Prostate gland (tissue), 2 donors: ENCODE measurements at places on chromosomes 13 and 19. TPM values are rescaled to one million over a fixed set of nuclear protein-coding genes. Genes with fewer than 3 reads are reported as not detected.

- no peak for DNase-seq
Observed at GRCh38 chr13:73278186-73278585, 219.4 kb downstream of the KLF5 start.

GRCh38 chr13:20714563-20715329 is 11.2 kb downstream of the IL17D start:
- no peak for DNase-seq

The FBXO17 gene
- 25.9 TPM for total RNA-seq

The NCCRP1 gene
- 2.7 TPM for total RNA-seq

The PLK5 gene
- total RNA-seq = not detected

DNA sequence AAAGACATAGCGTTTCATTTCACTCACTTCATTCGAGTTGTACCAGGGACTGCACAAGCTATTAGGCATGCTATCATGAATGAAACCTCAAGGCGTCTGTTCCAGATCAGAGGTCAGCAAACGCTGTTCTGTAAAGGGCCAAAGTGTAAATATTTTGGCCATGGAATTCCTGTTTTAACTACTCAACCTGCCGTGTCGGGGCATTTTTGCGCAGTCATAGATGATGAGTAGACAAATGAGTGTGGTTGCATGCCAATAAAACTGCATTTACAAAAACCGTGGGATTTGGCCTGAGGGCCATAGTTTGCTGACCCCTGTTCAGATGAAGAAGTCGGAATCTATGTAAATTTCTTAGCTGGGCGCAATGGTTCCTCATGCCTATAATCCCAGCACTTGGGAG is 6.5 kb downstream of the INSR start:
- DNase-seq = no peak

The MEIOSIN gene
- total RNA-seq = not detected

DNA sequence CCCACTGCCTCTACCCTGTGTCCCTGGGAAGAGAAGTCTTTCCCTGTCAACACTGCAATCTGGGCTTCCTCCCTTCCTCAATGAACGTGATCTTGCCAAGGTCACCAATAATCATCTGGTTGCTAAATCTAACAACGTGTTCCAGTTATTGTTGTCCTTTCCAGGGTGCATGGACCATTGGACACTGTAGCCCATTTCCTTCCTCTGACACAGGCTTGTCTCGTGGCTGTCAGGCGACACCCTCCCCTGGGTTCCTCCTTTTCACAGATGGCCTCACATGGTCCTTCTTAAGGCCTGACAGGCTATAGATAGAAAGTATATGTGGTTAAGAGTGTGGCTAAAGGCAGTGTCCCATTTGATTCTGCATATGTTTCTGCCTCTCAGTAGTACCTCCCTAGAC is 67.7 kb upstream of the STARD13 start:
- DNase-seq = no peak

The TEX29 gene
- 1.4 TPM for total RNA-seq

- no peak for DNase-seq
Observed at GRCh38 chr19:55270172-55270942, 9.6 kb downstream of the HSPBP1 start.

The C2CD4C gene
- total RNA-seq = 0.59 TPM

DNA sequence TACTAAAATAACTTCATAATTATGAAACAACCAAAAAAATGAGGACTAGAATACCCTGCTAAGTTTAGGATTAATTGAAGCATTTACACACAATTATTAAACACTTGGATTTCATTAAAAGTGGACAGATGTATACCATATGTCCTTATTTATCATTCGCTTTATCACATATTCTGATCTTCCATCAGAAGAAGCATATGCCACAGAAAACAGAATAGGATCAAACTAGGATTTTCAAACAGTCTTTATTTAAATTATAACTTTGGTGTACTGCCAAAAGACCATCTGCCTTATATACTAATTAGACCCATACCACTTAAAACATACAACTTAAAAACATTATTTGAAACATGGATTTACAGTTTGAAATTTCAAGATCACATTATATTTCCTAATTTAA is 727.1 kb upstream of the KLHL1 start:
- DNase-seq = no peak

The FFAR2 gene
- total RNA-seq = 0.87 TPM

- DNase-seq = no peak
Observed at GRCh38 chr13:38086013-38086412, 216.4 kb upstream of the TRPC4 start.

The PDS5B gene
- 37.0 TPM for total RNA-seq

DNA sequence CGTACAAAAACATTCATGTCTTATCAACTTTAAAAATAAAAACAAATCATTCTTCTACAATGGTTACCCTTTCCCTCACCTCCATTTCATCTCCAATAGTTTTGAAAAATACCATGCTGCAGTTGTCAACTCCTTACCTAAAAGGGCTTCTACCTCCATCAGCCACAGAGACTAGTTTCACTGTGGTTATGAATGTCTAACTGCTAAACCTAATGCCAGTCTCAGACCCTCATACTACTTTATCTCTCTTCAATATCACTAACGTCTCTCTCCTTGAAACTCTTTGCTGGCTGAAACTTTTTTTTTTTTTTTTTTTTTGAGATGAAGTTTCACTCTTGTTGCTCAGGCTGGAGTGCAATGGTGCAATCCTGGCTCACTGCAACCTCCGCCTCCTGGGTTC is 27.1 kb downstream of the LNX2 start:
- DNase-seq = no peak

The DZIP1 gene
- total RNA-seq = 19.0 TPM

DNA sequence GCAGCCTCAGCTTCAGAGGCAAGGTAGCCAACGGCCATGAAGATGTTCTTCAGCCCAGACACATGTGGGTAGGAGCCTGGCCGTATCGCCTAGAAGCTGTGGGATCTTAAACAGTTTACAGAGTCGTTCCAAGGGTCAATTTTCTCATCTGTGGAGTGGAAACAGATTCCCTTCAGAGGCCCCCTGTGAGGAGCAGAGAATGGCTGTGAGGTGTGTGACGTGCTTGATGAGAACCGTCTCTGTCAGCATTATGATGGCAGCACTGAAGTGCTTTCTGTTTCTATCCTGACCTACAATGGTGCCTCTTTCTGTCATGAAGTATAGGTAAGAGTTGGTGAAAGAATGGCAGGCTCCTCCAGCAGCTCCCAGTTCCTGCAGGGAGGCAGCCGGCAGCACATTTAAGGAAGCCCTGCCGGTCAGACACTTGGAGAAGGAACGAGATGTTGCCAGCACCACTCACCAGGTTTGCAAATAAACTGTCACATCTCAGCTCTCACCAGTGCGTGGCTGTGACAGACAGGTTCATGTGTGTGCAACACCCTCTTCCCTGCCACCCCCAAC is 277.3 kb downstream of the FOXO1 start:
- DNase-seq = no peak

GRCh38 chr13:113997845-113998751 is 24.2 kb upstream of the C13orf46 start:
- no peak for DNase-seq

GRCh38 chr13:39100996-39101738 is 62.9 kb downstream of the NHLRC3 start:
- DNase-seq = no peak

DNA sequence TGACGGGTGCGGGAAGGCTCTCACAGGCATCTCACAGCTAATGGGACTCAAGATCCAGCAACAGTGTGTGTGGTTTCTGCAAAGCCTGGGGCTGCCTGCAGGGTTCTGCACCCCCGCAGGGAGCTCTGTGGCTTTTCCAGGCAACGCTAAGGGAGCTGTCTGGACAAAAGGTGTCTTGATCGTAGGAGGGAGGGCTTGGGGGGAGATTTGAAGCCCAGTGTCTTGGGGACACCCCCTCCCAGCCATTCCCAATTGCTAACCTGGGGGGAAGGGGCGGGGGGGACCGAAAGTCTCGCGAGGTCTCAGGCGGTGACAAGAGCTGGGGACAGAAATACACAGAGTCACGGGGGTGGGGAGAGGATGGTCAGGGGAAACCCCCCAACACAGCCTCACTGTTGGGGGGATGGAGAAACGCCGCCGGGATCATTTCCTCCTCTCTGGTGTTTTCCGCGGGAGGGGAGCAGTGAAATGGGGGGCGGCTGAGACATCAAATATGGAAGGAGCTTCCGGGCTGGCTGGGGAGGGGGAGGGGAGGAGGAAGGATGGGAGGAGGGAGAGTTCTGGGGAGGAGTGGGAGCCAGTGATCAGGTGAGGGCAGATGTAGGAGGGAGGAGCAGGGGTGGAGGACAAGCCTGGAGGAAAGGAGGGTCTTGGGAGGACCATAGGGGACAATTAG is 13.3 kb downstream of the KCNC3 start:
- DNase-seq = no peak

DNA sequence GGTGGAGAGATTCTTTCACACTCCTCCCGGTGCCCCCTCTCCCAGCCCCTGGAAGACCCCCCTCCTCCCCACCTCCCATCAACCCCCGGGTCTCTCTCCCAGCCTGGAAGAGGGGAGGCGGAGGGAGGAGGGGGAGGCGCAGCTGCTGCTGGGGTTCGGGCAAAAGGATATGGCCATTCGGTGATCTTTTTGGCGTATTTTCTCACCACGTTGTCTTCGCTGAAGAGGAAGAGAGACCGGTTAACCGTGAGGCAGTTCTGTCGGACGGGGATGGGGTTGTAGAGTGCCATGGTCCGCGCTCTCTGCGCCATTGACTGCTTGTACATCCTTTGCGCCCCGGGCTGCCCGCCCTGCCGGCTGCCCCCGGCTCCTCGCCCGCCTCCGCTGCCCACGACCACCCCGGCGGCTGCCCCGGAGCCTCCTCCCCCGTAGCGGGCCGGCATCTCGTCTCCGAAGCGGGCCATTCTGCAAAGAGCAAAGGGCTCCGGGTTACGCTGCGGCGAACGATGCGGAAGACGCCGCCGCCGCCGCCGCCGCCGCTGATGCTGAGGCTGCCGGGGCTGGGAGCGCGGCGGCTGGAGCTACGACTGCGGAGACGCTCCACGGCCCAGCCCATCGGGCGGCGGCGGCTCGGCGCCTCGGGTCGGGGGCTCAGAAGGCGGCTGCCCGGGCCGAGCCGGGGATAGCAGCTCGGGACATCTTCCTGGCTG is 363 bp downstream of the CACNA1A start:
- DNase-seq = no peak

GRCh38 chr13:102227741-102228140 is 174.1 kb downstream of the FGF14 start:
- no peak for DNase-seq

- DNase-seq = no peak
Observed at GRCh38 chr13:62119739-62120700, 704.4 kb upstream of the PCDH20 start.

The ZSCAN18 gene
- 146 TPM for total RNA-seq

The ZNF562 gene
- total RNA-seq = 30.0 TPM

GRCh38 chr19:46478356-46478986 is 7.1 kb upstream of the PNMA8A start:
- DNase-seq = no peak

DNA sequence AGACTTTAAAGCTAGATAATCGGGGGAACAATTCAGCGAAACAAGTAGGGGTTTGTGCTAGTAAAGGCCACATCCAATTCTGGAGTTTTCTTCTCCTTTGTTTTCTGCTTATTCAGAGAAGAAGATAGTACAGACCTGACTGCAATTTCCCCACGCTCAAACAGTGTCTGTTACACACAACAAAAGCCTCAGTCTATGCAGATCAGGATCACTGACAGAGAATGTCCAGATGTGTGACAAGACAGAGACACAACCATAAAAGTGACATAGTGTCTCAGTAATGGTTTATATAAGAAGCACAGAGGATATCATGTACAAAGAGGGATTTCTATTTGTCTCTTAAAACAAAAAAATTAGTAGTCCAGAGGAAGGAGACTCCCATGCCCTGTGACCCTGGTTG is 70.7 kb upstream of the GTF3A start:
- no peak for DNase-seq

The C5AR1 gene
- total RNA-seq = 1.6 TPM

DNA sequence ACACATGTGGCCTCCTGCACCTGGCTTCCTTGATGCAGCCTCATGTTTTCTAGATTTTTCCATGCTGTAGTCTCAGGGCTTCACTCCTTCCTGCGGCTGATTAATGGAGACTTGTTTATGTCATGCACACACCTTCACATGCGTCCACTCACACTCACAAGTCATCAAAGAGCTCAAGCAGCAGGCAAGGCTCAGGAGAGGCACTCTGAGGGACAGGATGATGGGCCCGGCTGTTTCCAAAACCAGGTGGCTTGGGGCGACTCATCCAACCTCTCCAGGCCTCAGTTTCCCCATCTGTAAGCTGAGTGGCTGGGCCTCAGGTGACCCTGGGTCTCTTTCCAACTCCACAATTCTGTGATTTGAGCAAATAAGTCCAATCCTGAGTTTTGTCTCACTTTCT is 36.9 kb downstream of the RASA3 start:
- DNase-seq = no peak

- no peak for DNase-seq
Observed at GRCh38 chr13:47421525-47421924, 524.7 kb upstream of the HTR2A start.

DNA sequence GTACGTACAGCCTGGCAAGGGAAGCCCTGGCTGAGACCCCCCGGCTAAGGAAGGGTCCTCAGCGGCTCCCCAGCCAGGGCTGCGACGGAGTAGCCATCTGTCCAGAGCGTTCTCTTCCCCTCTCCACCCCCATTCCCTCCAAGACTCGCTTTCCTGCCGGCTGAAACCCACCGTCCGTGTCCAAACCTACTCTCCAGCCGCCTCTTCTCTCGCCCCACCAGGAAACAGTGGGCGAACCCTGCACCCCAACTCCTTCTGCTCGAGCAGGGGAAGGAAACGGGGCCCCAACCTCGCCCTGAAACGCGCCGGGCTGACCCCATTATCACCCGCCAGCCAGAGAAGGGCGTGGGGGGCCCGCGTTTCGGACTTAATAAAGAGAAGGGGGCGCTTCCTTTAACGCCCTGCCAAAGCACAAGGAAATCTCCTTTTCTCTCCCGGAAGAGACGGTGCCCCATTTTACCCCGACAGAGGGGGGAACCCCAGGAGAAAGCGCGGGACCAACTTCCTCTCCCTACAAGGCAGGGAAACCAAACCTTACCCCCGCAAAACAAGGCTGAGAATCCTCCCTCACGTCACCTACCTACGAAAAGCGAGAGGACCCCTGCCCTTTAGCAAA is 2.5 kb downstream of the ZC3H4 start:
- DNase-seq = no peak

- DNase-seq = no peak
Observed at GRCh38 chr19:18674616-18675015, 8.9 kb upstream of the CRTC1 start.

The PSG1 gene
- total RNA-seq = not detected

GRCh38 chr13:47459512-47459911 is 541.6 kb downstream of the SUCLA2 start:
- DNase-seq = no peak

- DNase-seq = no peak
Observed at GRCh38 chr19:29735829-29736228, 20.8 kb upstream of the C19orf12 start.

GRCh38 chr13:67943116-67943515 is 713.0 kb upstream of the PCDH9 start:
- no peak for DNase-seq

DNA sequence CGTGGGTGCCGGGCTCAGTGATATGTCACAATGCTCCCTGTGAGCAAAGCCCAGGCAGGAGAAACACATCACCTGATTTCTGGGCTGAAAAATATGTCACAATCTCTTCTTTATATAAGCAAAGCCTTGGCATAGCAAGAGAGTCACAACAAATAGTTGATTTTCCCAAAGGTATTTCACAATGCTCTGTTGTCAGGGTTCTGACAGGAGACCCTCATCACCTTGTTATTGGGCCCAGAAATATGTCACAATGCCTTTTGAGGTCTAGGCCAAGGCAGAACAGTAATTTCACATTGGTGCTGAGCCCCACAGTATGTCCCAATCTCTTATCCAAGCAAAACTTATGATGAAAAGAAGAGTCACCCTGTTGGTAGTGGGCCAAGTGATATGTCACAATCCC is 125.7 kb downstream of the ZNF675 start:
- no peak for DNase-seq

GRCh38 chr19:56153507-56153906 is 12.4 kb downstream of the ZNF444 start:
- DNase-seq = no peak

The ZNF560 gene
- not detected for total RNA-seq
